ELR (cell line): ENCODE measurements at places on chromosomes 1 and 21.
A peak's percentile ranks its signal among the peaks of the same experiment; 100 is the strongest.

GRCh38 chr1:36352125-36352909 lies 28.9 kb upstream of the EVA1B start:
- DNase-seq = peak; percentile 77

GRCh38 chr21:25234857-25235801 lies 372.2 kb downstream of the MRPL39 start:
- DNase-seq = peak; percentile 6

DNA sequence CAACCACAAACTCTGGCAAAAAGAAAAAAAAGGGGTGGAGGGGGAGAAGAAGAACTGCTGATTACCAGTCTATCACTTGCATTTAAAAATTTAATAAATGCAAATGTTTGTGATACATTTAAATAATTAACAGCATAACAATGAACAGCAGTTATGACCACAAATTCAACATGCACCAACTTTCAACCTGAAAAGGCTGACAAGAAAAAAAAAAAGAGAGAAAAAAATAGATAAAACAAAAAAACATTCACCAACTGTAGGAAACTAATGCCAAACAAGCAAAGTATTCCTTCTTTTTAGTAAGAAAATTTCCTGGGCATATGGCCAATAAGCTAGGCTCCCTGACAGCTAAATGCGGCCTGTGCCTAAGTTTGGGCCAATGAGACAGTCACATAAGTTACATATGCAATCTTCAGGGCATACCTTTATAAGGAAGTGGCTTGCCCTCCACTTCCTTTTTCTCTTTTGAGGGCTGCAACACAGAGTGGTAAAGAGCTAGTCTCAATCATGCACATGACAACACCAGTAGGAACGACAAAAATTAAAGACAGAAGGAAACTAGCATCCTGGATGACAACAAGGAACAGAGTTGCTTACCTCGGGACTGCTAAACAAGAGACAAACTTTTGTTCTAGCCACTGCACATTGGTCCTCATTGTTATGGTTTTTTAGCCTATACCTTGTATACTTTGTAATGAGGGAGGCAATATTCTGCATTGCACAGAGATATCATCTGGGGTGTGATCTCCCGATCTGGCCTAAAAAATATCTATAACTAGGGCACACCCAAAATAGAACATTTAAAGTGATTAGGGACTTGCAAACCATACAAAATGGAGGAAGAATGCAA lies 24.2 kb upstream of the PHTF1 start:
- peak; percentile 18 for DNase-seq

GRCh38 chr1:153553096-153553495 lies 4.0 kb upstream of the S100A3 start:
- no peak for DNase-seq
